ENCODE measurements at places on chromosomes 2 and 18. TPM values are rescaled to one million over a fixed set of nuclear protein-coding genes. Genes with fewer than 3 reads are reported as not detected.

The VAMP8 gene
- total RNA-seq = 2.6 TPM

DNA sequence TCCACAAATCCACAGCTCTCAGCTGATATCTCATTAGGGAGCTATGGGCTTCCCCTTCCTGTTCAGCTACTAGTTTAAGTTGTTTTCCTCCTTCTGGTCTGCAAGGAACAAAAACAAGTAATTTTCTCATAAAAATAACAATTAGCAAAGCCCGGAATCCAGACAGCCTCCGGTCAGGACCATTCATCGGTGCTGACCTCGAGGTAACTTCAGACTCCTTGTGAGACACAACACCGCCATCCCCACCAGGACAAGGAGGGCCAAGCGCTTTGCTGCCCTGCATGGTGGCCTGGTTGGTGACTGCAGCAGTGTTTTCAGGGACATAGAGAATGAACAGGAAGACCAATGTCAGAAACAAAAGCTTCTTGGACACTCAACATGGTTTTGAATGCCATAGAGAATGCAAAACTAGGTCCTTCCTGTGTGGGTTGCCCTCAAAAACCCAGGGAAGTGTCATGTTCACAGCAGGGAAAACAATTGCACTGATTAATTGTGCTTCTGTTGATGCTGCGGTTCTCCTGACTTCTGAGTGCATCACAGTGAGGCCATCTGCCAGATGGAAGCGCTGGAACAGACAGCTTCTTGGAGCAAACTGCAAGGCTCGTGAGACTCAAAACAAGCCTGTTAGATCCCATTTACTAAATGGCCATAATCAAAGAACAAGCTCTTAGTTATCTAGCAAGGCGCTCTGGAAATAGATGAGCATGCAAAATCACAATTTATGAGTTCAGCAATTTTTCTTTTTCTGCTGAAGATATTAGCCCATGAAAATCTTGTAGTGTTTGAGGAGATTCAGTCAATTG is 77.1 kb downstream of the HS1BP3 start:
- peak; percentile 49 for DNase-seq

GRCh38 chr2:223019987-223020717 is 31.8 kb upstream of the KCNE4 start:
- no peak for DNase-seq

GRCh38 chr2:12269041-12269972 is 447.4 kb upstream of the TRIB2 start:
- DNase-seq = no peak

DNA sequence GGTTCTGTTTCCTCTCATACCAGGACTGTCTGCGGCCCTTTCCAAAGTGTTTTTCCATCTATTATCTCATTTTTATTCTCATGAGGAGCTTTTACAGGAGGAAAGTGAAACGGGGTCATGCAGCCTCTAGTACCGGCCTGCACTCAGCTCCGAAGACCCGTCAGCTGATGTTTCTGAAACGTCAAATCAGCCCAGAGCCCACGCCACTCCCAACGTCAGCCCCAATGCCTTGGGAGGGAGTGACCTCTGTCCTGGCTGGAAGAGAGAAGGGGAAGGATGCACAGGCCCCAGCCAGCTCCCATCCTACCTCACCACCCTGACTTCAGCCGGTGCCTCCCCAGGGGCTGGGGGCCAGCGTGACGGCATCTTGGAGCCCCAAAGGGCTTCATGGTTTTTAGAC is 58.5 kb downstream of the ADCY3 start:
- no peak for DNase-seq

GRCh38 chr18:27073404-27073830 is 111.7 kb downstream of the CHST9 start:
- DNase-seq = no peak

The ANKRD62 gene
- 0.10 TPM for total RNA-seq

The ESPNL gene
- total RNA-seq = 0.85 TPM

DNA sequence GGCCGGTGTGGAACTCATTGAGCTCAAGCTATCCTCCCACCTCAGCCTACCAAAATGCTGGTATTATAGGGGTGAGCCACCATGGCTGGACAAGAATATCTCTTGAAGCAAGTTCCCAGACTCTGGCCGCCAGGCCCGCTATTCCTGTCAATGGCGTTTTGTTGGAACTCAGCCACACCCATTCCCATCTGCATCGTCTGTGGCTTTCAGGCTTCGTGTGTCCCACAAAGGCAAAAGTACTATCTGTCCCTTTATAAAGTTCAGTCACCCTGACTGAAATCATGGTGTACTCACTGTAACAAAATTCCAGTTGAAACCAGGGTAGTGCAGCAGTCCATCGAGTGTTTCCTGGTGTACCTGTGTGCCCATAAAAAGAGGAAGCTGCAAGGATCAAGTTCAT is 96.7 kb downstream of the SH3BP4 start:
- no peak for DNase-seq

- DNase-seq = no peak
Observed at GRCh38 chr2:195659114-195659513, 2.1 kb downstream of the SLC39A10 start.

The CCDC74A gene
- 0.27 TPM for total RNA-seq

DNA sequence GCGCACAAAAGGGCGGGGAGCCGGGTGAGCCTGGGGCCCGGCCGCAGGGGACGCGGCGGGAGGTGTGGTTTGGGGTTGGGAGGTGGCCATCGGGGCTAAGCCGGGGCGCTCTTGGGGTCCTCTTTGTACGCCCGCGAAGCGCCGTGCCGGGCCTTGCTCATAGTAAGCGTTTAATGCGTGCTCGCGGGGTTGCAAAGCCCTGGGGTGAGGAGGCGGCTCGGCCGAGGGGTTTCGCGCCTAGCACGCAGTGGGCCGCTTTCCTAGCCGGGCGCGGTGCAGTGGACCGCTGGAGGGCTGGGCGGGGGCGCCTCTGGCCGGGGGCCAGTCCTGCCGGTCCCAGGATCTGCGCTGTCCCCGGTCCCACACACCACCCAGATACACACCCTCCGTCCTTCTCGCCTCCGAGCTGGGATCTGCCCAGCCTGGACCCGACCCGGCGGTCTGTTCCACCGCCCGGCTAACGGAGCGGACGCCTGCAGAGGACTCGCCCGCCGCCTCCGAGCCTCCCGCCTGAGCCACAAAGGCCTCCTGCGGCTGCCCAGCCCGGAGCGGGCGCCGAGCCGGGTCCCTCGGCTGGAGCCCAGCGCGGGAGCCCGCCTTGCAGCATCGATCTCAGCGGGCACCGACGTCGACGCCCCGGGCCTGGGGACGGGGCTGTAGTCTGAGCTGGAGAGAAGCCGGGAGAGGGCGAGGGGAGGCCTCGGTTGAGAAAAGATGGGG is 564 bp downstream of the DPYSL5 start:
- DNase-seq = no peak

- DNase-seq = no peak
Observed at GRCh38 chr2:216206041-216206703, 97.0 kb downstream of the XRCC5 start.

The NPHP1 gene
- 1.8 TPM for total RNA-seq

DNA sequence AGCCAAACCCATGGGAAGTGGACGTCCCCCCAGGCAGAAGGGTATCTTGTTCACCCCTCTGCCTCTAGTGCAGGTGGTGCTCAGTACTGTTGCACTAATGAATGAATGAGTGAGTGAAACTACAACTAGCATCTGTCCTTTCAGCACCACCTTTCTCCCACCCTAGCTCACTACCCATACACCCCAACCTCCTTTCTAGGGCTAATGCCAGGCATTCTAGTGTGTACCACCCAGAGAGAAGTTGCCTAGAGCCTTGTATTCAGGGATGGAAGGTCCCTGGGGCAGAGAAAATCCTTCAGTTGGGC is 22.5 kb downstream of the CCT7 start:
- no peak for DNase-seq
